ENCODE measurements at places on chromosomes 6 and 20.

DNA sequence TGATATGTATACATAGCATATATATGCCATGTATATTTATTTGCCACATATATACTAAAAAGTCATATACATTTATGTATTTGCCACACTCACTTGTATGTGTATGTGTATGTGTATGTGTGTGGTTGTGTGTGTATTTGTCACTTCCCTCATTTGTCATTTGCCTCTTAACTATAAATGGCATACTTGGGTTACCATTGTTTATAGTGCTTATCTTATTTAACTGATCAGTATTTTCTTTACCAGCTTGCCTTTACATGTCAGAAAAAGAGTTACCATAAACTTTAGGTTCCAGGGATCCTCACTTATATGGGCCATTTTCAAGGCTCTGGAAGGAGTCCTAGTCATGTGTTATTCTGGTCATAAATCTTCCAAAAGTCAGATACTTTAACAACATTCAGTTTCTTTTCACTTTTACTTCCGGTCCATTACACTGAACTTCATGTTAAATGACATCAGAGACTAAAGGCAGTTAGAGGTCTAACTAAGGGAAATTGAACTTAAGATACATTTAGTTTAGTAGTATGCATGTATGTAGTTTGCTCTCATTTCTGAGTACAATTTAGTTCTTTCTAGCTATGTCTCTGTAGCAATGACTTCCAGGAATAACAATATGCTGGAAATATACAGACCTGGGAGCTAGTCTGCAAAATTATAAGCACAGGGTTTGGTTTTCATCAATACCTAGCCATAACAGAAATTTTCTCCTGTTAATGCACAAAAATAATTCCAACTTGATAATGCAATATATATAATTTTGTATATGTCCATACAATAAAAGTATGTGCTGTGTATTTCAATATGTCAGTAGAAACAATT, 33.7 kb upstream of the HIVEP1 start:
- DNase-seq = no peak

DNA sequence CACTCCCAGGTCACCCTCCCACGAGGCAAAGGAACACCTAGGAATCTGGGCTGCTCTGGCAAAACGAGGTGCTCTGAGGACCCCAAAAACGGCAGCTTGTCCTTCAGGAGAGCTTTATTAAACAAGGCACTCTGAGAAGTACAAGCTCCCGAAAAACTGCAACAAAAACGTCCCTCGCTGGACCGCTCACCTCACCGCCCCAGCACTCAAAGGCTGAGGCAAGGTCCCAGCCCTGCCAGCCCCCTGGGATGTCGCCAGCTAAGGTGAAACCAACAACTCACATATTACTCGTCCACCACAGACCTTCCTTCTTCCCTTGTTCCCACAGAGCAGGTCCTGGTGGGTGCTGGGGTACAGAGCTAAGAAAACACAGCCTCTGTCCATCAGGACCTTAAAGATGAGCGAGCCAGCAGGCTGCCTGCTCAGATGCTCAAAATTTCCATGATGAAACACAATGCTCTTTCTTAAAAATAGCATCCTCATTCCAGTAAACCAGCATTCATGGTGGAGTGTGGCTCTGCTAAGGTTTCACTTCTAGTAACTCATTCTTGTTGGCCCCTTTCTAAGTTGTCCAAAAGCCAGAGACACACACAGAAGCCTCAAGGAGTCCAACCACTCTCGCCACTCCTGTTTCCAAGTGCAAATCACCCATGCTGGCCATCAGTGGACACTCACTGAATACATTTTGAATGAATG, 35.9 kb downstream of the ATP9A start:
- no peak for DNase-seq

DNA sequence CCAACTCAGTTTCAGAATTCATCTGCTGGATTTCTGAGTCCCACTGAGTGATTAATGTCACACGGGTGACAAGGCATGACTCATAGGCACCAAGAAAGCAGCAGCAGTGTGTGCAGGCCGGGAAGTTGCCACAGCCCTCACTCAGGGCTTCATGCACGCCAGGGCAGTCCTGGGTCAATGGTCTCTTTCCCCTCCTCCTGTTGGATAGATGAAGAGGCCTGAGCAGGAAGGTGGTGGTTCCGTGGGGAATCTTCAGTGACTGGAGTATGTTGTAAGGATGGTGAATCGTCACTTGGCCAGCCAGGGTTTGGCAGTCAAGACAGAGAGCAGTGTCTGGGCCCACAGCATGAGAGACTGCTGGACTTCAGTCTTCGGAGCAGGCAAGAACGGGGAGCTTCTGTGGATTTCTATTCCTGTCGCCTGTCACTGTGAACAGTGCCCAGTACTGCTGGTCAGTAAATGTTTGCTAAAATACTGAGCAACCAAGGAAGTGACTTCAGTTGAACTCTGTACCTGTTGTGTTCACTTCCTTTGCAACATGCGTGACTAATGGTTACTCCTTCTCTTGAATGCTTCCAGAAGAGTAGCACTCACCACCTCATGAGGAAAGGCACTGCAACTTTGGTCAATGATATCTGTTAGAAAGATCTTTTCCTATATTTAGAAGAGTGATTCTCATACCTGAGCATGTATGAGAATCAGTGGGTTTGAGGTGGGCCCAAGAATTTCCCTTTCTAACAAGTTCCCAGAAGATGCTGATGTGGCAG, 62.0 kb upstream of the CD93 start:
- no peak for DNase-seq

GRCh38 chr6:132749111-132749510, 8.6 kb downstream of the VNN2 start:
- DNase-seq = no peak

- DNase-seq = no peak
Observed at GRCh38 chr6:33897189-33897780, 93.5 kb upstream of the MLN start.

DNA sequence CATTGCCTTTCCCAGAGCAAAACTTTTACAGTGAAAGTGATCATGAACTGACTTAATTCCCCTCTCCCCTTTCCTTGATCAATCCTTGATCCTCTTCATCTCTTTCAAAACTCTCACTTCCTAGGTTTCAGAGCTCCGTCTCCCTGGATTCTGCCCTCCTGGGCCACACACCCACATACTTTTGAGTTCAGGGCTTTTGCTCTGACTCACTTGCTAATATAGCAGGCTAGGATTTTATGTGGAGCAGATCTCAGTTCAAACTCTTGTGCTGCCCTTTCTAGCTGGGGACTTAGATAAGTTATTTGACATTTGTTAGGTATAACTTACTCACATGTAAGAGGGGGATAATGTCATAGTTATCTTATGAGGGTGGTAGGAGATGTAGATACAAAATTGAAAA, 109.1 kb upstream of the MLIP start:
- DNase-seq = no peak

- DNase-seq = no peak
Observed at GRCh38 chr6:82095091-82095490, 152.5 kb downstream of the IBTK start.

DNA sequence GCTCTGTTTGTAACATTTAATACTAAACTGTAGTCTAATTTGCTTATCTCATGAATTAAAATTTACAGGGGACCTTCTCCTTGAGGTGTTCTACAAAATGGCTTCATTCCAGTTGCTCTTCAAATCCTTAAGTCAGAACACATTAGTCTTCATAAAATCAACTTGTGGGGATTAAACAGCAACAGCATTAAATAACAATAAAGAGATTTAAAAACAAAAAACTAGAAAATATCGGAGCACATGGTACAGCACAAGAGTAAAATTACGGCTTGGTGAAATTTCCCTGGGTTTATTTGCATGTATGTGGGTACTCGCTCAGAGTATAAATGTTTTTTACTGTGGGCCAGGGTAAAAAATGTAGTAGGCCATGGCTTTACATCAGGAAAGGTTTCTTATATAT, 12.0 kb downstream of the RRAGD start:
- no peak for DNase-seq

GRCh38 chr6:41939848-41940758, 1.5 kb downstream of the CCND3 start:
- DNase-seq = no peak

GRCh38 chr20:47921408-47921807, 136.1 kb upstream of the SULF2 start:
- DNase-seq = no peak

DNA sequence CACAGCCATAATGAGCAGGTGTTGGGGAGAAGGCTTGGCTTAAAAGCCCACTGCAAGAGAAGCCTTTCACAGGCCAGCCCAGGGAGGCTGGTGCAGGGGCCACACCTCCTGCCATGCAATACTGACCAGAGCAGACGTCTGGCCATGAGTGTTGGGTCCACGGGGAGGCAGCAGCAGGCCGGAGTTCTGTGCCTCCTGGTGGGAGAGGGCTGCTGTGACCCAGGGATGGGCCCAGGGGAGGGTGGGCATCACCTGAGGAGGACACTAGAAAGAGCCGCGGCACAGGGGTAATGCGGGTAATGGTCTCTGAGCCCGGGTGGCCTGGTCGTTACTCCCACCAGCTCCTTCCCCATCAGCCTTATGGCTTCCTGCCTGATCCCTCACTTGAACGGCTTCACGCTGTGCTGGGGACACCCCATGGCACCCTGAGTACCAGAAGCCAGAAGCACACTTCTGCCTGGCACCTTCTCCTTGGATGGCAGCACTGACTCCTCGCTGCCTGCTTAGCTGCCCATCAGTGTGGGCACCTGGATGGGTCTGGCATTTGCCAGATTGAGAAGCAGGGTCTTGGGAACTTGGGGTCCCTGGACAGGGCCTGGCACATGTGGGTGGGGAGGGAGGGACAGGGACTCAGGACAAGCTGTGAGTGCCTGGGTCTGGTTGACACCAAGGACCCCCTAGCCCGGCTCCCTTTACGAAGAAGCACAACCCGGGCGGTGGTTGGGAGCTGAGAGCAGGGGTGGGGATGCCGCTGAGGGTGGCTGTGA, 108.8 kb downstream of the ASXL1 start:
- no peak for DNase-seq

DNA sequence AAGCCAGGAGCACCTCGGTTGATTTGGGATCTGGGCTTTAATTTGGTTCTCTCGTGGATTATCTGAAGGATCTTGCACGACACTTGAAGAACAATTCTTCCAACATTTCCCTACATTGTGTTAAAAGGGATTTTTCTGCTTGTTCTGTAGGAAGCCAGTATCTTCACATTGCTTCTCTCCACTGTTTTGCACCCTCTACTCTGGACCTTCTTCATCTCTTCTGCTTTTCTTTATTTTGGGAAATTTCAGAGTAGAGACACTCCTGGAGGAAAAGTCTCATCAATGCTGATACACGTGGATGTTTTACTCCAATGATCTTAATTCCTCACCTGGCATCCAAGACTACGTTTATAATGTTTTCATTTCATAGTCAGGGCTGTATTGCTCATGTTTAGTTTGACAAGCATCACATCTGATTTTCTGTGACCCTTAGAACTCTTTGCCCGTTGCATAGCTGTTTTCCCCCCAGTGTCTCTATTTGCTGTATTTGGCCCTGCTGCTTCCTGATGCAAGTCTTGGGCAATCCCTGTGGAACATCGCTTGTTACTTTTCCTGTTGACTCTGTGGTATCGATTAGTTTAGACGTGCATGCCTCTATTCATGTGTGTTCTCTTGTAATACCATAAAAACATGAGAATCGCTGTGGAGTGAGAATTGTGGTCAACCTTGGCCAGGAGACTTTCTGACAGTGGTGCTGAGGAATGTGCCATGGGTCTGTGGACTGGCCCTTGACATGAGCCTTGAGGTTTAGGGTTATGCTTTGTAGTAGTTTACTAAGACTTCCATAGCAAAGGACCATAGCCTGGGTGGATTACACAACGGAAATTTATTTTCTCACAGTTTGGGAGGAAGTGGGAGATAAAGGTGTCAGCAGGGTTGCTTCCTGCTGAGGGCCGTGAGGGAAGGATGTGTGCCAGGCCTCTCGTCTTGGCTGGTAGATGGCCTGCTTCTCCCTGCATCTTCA, 12.5 kb downstream of the PLCB1 start:
- no peak for DNase-seq

- DNase-seq = no peak
Observed at GRCh38 chr20:1861347-1861976, 33.7 kb upstream of the SIRPA start.

DNA sequence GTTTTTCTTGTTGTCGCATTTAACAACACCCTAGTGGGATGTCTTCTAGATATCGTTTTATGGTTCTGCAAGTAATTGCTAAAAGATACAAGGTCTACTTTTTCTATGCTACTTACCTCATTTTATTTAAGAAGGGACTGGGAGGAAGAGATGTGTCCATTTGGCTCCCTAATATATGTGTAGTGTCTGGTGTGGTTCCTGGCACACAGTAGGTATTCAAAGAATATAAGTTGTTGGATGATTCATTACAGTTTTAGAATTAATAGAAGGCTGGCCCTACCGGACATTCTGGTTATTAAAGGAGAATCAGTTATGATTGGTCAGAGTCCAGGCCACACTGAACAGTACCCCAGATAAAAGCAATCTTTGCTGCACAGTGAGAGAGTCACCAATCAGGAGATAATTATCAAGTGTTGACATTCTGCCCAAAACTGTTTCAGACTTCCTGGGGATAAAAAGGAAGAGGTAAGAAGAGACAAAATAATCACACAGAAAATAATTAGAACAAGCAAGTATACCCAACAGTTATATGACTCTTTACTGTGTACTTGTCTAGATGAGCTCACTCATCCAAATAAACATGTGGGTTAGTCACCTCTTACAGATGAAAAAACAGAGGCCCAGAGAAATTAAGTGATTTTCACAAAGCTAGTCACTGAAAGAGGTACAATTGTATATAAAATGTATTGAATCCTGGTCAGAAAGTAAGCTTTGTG, 7.0 kb downstream of the TMEM244 start:
- no peak for DNase-seq

GRCh38 chr20:58664883-58665282, 13.8 kb downstream of the STX16 start:
- DNase-seq = no peak

DNA sequence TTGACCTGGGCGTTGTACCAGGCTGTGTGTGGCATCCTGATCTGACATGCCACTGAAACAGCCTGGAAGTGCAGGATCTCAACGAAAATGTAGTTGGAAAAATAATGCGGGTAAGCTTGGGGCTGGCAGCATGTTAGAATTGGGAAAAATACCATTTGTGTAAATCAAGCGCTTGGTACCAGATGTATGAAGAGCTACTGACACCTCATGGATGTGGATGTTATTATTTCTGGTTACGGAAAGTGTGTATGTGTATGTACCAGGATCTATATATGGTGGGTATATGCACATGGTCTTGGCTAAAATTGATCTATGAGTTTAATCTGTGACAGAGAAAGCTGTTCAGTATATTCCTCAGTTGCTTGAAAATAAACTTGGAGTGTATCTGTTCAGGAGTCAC, 22.7 kb downstream of the HIVEP1 start:
- DNase-seq = no peak

- no peak for DNase-seq
Observed at GRCh38 chr6:157548635-157549467, 167.9 kb downstream of the ZDHHC14 start.

GRCh38 chr20:63242736-63243135, 7.0 kb downstream of the BIRC7 start:
- no peak for DNase-seq

DNA sequence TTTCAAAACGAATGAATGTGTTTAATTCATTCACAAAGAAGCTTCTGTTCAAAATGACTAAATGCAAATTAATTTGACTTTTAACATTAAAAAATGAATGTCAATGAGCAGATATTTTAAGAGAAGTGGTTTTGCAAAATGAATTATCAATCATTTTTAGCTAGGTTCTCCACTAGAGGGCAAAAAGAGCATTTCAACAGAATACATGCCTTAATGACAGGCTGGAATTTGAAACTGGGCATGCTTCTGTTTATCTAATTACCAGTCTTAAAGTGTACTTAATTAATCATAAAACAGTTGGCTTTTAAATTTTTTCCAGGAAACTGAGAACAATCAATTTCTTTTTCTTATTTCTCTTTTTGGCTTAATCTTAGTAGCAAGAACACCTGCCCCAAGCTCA, 63.8 kb upstream of the TINAG start:
- DNase-seq = no peak

All from central memory CD8-positive, alpha-beta T cell (primary cell).